Astrocyte (in vitro differentiated cells and primary cell): ENCODE measurements at places on chromosomes 2 and 18. TPM values are rescaled to one million over a fixed set of nuclear protein-coding genes. Genes with fewer than 3 reads are reported as not detected.

CASP10 gene
- total RNA-seq: 0.43 and 1.2 TPM in 2 replicates

TRIM43 gene
- 0.70 TPM in 1 of 2 replicates, not detected in the other for total RNA-seq

ACTR1B gene
- 35.6 and 36.2 TPM in 2 replicates for total RNA-seq

SH2D6 gene
- total RNA-seq: 0.58 and 0.64 TPM in 2 replicates

VWA3B gene
- not detected in 2 replicates for total RNA-seq

RTTN gene
- 5.2 and 6.3 TPM in 2 replicates for total RNA-seq
